ENCODE measurements at places on chromosomes 7 and 10. TPM values are rescaled to one million over a fixed set of nuclear protein-coding genes. Genes with fewer than 3 reads are reported as not detected.

The CLCN1 gene
- total RNA-seq, result 0.14 TPM

The KEL gene
- not detected for total RNA-seq

The IGF2BP3 gene
- total RNA-seq, result 12.8 TPM

The ADAM8 gene
- 0.71 TPM for total RNA-seq

The PON1 gene
- total RNA-seq, result not detected

The SUN3 gene
- total RNA-seq, result not detected

The SPDYE5 gene
- not detected for total RNA-seq

The GOLGA7B gene
- not detected for total RNA-seq

The NCOA4 gene
- total RNA-seq, result 235 TPM

The MMP21 gene
- total RNA-seq, result under 0.01 TPM

The SCART1 gene
- total RNA-seq, result 1.9 TPM

The KNDC1 gene
- 0.57 TPM for total RNA-seq

The HMX2 gene
- not detected for total RNA-seq

The GPRIN2 gene
- under 0.01 TPM for total RNA-seq

The PPP1R3A gene
- total RNA-seq, result not detected

The CDHR1 gene
- total RNA-seq, result under 0.01 TPM

The BAIAP2L1 gene
- 1.4 TPM for total RNA-seq

The TMEM229A gene
- total RNA-seq, result not detected

The MSMB gene
- total RNA-seq, result not detected
